ENCODE measurements at places on chromosomes 1 and 21. TPM values are rescaled to one million over a fixed set of nuclear protein-coding genes. Genes with fewer than 3 reads are reported as not detected.

The HPDL gene
- total RNA-seq: 0.22 TPM

The SPRR2G gene
- not detected for total RNA-seq

The FLG2 gene
- total RNA-seq: not detected

The HTR1D gene
- not detected for total RNA-seq

The ANGPTL1 gene
- 83.5 TPM for total RNA-seq

The ATAD3C gene
- total RNA-seq: not detected

The OR14C36 gene
- total RNA-seq: not detected

The HPCA gene
- 0.88 TPM for total RNA-seq

The HAPLN2 gene
- 1.5 TPM for total RNA-seq

The OVAAL gene
- total RNA-seq: not detected

The SLC6A17 gene
- total RNA-seq: not detected

The UMODL1 gene
- total RNA-seq: not detected

The DDR2 gene
- total RNA-seq: 98.7 TPM

The BSND gene
- total RNA-seq: not detected

The TMPRSS2 gene
- total RNA-seq: 0.19 TPM

The OR10Z1 gene
- not detected for total RNA-seq

The CYP4A22 gene
- total RNA-seq: 1.0 TPM

The FGR gene
- total RNA-seq: 179 TPM
